ENCODE measurements at places on chromosomes 12 and 14. TPM values are rescaled to one million over a fixed set of nuclear protein-coding genes. Genes with fewer than 3 reads are reported as not detected.

DNA sequence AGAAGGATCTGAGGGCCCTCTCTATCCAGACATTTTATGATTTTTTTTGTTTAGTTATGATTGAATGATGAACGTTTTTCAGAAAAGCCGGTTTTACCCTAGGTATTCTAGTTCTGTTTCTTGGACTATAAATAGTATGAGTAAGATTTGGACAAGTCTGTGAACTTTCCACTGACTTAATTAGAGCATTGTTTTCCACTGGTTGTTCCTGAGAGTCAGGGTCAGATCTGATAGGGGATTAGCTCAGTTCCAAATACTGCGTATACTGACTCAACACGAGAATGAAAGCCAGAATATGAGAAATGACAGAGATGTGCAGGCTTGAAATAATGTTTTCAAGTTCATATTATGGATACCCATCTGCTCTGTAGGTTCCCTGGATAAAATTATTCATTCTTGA is 361.6 kb downstream of the AEBP2 start:
- no peak for DNase-seq
- H3K4me1 ChIP-seq, result no peaks in the 10 kb centered on the region
- H3K4me3 ChIP-seq, result no peak overlapping the region

DNA sequence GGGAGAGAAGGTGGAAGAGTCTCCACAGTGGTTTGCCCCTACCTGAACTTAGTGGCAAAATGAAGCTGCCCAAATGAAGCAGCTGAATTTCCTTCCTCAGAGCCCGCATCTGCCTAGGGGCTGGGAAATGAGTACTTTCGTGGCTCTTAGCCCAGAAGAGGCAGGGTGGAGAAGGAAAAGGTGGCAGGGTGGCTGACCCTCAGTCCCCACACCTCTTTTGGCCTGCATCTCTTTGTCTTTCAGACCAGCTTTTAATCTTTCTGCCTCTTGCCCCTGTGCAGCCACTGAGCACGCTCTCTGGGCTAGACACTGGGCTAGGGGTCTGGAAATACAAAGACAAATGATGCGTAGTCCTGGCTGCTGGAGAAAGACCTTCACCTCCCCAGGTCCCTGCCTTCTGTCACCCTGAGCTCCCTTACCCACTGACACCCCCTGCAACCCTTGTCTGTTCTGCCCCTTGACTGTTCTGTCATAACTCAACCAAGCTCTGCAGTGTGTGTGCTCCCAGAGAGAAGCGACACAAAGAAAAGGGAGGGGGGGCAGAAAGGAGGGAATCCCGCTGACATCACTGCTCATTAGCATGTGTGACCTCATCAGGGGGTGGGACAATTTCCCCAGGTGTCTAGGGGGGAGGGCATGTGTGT is 371 bp upstream of the REM2 start:
- no peak for DNase-seq
- no peaks in the 10 kb centered on the region for H3K36me3 ChIP-seq
- no peak overlapping the region for H3K27ac ChIP-seq
- H3K27me3 ChIP-seq, result no peaks in the 10 kb centered on the region

Gene LYSET
- 20.9 TPM for total RNA-seq

Gene NANOG
- 0.62 TPM for total RNA-seq

DNA sequence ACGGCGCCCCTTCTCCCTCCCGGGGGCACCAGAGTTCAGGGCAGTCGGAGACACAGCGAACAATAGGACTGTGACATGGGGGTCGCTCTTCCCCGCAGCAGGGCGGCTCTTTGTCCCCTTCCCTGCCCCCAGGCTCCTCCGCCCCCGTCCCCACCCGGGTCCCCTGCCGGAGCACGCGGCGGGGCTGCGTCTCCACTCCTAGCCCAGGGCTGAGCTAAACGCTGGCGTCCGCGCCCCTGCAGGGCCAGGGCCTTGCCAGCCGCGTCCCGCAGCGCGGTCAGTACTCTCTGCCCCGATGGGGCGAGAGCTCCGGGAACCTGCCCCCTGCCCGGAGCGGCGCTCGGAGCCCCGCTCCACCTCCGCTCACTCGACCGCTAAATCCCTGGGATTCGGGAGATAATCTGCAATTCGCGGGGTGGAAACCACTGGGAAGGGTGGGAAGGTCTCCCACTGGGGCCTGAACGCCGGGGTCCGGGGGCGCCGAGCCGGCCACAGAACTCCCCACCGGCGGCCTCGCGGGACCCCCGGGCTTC is 825 bp upstream of the CCDC85C start:
- H3K36me3 ChIP-seq, result peaks cover 2% of the 10 kb centered on the region
- peak overlapping the region; percentile 74 for H3K4me3 ChIP-seq
- no peak for DNase-seq
- H3K27ac ChIP-seq, result peak overlapping the region; percentile 80
- H3K4me1 ChIP-seq, result peaks cover 20% of the 10 kb centered on the region

DNA sequence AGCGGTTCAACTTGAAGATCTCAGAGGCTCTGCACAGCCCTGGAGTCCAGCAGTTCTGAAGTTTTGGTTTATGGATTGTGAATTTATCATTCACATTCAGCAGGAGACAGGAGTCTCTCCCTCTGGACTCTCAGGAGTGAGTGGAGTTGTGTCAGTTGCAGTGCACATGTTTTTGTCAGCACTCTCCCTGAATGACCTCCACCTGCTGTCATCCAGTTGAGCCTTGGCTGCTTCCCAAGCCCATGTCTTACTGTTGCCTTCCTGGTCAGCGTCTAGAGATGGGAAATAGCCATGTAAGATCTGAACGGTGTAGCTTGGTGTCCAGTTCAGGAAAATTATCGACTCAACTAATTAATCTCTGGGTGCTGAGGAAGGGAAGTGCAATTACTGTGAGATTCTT is 133.2 kb downstream of the PRKCH start:
- no peaks in the 10 kb centered on the region for H3K36me3 ChIP-seq
- no peak overlapping the region for H3K27ac ChIP-seq
- H3K4me3 ChIP-seq, result no peak overlapping the region
- no peak for DNase-seq
- H3K27me3 ChIP-seq, result no peaks in the 10 kb centered on the region

- H3K27ac ChIP-seq, result no peak overlapping the region
- peaks cover 2% of the 10 kb centered on the region for H3K36me3 ChIP-seq
- DNase-seq, result no peak
- H3K27me3 ChIP-seq, result no peaks in the 10 kb centered on the region
- H3K4me1 ChIP-seq, result no peaks in the 10 kb centered on the region
These were observed 21.7 kb downstream of the ZDHHC22 start for GRCh38 chr14:77119851-77120250.

DNA sequence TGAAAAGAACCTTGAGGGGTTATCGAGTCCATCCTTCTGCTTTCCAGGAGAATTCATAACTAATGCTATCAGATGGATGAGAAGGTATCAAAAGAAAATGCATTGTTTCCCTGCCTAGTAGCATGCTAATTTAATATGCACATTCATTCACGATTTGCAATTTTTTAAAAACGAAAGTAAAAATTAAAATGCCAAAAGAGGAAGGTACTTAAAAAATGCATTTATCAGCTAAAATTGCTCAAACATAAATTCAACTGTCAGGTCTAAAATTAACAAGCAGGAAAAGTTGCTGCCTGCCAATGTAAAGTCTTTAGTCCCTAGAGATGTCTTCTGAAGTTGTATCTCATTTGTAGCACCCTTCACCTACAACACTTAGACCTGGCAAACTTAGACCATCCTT is 7.9 kb downstream of the ATF7 start:
- peaks cover 5% of the 10 kb centered on the region for H3K4me1 ChIP-seq
- no peak for DNase-seq
- H3K27ac ChIP-seq, result peak overlapping the region; percentile 24
- H3K36me3 ChIP-seq, result no peaks in the 10 kb centered on the region

DNA sequence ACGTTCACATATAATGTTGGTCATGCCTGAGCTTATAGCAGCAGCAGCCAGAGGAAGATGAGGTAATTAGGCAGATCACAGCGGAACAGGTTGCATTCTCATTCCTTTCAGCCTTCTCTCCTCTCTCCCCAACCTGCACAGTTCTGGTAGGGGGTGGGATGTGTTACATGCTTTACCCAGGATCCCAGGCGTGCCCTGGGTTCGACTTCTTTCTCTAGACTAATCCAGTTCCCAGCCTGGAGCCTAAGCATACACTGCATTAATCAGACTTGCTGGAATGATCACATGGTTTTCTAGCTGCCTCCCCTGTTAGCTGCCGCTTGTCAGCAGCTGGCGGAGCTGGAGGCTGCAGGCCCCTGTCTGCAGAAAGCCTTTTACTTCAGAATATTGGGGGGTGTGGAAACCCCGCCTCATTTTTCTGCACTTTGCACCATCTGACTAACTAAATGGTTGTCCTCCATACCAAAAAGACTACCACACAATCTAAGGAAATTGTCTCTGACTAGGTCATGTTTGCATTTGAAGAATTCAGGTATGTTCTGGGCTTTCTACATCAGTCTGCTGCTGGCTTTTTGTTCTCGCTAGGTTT is 46.0 kb upstream of the EVL start:
- H3K4me1 ChIP-seq, result peaks cover 18% of the 10 kb centered on the region
- no peak for DNase-seq
- H3K4me3 ChIP-seq, result no peak overlapping the region
- H3K27ac ChIP-seq, result peak overlapping the region; percentile 34
- H3K36me3 ChIP-seq, result no peaks in the 10 kb centered on the region

Measured in Panc1 (cell line).